ENCODE measurements at places on chromosomes 4 and X.

DNA sequence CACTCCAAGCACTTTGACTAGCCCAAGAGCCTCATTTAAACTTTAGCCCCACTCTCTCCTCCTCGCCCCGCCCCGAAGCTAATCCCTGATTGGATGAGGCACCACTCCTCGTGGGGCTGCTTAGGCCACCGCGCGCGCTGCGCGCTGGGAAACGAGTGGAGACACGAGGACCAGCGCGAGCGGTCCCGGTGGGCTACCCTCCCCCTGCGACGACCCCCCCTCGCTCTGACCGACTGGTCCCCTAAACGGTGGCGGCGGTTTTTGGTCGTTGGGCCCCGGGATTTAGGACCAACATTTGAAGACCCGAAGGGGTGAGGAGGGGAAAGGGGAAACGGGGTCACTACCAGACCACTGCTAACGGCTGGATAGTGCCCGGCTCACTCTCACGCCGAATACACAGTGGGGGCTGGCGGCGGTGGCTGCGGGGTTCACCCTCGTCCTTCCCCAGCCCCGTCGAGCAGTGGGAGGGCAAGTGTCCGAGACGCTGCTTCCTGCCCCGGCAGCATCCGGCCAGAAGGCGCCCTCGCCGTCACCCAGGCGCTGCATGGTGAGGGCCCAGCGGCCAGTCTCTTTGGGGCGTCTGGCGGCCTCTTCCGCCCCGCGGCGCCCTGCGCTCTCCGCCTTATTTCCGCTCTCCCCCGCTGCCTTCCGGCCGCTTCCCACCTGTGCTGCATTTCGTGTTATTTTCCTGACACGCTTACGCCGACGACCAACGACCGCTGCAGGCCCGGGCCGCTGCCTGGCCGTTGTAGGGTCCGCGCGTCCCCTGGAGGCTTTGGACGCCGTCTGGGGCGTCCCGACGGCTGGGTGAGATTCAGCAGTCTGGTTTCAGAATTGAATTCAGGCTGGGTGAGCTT is at the start of gene RBM46:
Gene RBM46, plus strand, starts transcription at position 147 of the 857 bp plus-strand sequence. CDS start 15,481 bp downstream, outside the sequence.
- DNase-seq, result no peak

GRCh38 chr4:101954351-101954750 is 163.8 kb downstream of the BANK1 start:
- no peak for DNase-seq

GRCh38 chr4:92812652-92813051 is 508.9 kb downstream of the GRID2 start:
- DNase-seq, result no peak

- DNase-seq, result no peak
Observed at GRCh38 chrX:124242131-124242530, 90.3 kb upstream of the TEX13D start.

DNA sequence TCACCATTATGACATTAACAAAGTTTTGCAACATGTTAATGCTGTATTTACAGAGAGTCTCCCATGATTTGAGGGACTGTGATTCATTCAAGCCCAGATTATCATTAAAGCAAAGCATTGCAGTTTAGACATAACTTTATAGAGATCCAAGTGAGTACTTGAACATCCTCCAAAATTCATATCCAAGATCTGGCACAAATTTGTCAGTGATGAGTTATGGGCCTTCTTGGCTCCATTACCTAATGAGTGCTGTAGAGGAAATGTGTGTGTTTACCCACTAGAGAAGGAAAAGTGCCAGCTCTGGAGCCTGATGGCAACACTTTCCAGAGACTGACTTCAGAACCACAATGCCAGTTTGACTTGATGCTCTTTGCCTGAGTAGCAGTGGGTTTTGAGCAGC is 432.3 kb downstream of the GALNTL6 start:
- no peak for DNase-seq

DNA sequence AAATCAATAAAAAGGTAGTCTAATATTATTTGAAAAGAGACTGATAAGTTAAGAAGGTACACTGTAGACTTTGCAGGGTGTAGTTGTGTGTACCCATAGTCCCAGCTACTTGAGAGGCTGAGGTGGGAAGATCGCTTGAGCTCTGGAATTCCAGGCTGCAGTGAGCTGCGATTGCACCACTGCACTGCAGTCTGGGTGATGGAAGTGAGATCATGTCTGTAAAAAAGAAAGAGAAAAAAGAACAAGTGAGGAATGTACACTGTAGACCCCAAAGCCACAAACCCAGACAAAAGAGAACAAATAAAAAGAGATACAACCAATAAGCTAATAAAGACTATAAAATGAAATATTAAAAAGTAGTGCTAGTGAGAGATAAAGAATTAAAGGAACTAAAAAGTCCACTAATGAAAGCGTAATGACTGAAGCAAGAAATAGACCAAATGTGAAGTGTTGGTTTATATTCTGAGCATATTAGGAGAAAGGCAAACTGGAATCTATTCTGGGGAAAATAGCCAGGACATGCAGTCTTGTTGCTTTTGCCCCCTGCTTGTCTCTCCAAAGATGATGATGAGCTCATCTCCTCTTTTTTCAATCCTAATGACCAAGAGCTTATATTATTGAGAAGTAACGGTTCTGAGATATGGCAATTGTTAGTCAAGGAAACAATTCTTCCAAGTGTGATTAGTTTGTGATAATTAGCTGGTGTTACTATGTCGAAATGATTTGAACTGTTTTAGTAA is 19.1 kb downstream of the GSX2 start:
- no peak for DNase-seq

DNA sequence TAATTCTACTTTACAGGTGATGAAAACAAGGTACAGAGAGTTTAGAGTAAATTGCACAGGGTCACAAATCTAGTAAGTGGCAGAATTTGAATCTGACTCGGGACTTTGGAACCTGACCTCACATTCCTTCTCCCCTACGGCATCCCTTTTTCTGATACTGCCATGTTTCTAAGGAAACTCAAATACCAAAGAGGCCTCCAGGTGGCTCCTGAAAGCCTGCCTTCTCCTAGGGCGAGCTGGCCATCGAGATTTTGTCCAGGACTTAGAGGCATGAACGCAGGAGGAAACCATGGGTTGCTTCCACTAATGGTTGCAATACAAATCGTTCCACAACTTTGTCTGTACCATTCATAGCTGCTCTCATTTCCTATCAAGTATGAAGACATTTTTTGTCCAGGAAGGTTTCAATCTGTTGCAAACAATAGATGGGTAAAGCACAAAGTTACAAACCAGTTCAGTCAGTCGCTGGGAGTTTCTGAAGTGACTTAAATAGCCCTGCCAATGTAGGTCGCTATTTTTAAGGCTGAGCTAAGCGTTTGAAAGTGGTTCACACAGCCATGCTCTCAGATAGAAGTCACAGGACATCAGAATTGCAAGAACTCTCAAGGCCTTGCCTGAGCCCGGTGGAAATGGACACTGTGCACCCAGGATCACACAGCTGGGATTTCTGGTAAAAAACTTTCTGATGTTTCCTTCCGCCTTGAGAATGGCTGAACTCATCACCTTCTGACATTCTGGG is 296.6 kb upstream of the PRPS2 start:
- no peak for DNase-seq

DNA sequence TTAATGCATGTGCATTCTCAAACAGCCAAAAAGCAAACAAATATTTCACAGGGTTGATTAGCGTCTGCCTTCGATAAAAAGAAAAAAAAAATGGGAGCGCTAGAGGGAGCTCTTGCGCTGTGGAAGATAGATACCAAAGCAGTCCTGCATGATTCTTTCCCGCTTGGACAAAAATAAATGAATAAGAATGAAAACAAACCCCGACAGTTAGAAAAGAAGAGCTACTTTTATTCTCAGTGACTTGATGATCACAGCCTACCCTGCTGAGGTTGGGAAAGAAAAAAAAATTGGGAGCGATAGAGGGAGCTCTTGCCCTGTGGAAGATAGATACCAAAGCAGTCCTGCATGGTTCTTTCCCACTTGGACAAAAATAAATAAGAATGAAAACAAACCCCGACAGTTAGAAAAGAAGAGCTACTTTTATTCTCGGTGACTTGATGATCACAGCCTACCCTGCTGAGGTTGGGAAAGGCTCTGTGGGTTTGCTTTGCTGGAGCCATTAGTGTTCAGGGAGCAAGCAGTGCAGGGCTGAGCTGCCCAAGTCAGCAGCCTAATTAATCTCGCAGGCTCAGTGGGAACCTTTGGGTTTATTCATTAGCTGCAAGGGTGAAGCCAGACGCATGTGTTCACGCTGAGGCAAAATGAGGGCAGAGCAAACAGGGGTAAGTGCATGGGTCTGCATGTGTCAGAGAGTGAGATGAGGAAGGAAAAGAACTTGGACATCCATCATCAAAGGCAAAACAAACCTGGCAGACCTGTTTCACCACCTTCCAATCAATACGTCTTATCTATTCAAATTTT is 249.3 kb upstream of the PRKX start:
- DNase-seq, result no peak

GRCh38 chr4:103092245-103092644 is 7.4 kb downstream of the BDH2 start:
- DNase-seq, result no peak

DNA sequence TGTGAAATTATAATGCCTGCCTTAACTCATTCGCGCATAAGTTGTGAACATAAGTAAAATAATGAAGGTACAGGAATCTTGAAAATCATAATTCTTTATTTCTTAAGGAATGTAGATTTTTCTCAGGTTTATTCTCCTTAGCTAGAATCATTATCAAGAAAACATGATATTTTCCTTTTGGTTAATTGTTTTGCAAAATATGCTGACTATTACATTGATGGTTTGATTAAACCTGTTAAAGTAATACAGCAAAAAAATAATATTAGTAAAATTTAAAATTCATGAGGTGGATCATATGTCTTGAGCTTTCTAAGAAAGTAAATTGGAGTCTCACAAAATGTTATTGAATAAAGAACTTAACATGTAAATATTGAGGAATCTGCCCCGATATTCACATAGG is 178.7 kb upstream of the TRAM1L1 start:
- DNase-seq, result no peak

- DNase-seq, result no peak
Observed at GRCh38 chrX:150366951-150367545, 3.9 kb downstream of the MAMLD1 start.

GRCh38 chrX:72094894-72095293 is 36.8 kb downstream of the RTL5 start:
- DNase-seq, result peak; percentile 21

- DNase-seq, result no peak
Observed at GRCh38 chr4:132572210-132572609, 576.9 kb upstream of the PCDH10 start.

GRCh38 chr4:129337228-129337620 is 241.3 kb downstream of the C4orf33 start:
- DNase-seq, result no peak

- DNase-seq, result no peak
Observed at GRCh38 chrX:153474718-153475117, 4.3 kb upstream of the HAUS7 start.

DNA sequence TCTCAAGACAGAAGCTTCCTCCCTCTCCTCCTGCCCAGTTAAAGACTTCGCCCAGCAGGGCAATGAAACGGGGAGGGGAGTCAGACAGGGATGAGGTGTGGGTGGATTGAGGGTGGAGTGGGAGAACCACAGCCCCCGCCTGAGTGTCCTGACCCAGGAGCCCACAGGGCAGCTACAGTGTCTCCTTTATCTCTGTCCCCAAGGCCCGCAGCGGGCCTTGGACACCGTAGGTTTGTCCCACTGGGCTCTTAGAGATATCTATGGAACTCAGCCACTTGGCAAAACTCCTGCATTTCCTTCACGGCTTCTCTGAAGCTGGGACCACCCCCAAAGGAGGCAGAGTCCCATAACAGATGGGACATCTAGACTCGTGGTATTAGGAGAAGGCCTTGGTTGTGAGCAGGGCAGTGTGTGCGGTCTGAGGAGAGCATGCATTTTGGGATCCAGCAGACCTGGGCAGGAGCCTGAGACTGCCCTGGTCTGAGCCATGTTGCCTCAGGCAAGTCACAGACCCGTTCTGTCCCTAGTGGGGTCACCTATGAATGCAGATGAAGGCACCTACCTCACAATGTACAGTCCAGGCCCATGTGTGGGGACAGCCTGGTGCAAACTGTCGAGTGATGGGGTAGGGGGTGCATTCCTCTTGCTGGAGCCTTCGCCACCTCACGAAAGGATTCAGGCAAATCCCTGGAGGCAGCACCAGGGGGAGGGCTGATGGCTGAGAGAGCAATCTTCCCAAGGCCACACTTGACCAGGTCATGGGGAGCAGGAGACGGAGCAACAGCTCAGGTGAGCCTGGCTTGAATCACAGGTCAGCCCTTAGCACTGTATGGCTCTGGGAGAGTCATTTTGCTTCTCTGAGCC is 225.7 kb upstream of the PSAPL1 start:
- no peak for DNase-seq

GRCh38 chr4:8350841-8351461 is 81.4 kb downstream of the HTRA3 start:
- no peak for DNase-seq

DNA sequence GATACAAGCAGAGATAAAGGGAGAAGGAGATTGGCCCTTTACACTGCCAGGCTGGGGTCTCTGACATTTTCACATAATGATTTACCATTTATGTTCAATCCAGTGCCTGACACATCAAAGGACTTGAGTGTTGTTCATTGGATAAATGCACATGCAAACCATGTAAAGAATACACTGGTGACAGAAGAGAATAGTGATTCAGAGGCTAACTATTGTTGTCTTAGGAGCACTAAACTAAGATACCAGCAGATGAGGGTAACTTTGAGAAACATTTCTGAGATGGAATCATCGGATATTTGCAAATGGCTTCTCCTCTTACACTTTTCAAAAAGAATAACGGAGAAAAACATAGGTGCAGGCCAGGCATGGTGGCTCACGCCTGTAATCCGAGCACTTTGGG is 67.3 kb upstream of the HHIP start:
- no peak for DNase-seq

DNA sequence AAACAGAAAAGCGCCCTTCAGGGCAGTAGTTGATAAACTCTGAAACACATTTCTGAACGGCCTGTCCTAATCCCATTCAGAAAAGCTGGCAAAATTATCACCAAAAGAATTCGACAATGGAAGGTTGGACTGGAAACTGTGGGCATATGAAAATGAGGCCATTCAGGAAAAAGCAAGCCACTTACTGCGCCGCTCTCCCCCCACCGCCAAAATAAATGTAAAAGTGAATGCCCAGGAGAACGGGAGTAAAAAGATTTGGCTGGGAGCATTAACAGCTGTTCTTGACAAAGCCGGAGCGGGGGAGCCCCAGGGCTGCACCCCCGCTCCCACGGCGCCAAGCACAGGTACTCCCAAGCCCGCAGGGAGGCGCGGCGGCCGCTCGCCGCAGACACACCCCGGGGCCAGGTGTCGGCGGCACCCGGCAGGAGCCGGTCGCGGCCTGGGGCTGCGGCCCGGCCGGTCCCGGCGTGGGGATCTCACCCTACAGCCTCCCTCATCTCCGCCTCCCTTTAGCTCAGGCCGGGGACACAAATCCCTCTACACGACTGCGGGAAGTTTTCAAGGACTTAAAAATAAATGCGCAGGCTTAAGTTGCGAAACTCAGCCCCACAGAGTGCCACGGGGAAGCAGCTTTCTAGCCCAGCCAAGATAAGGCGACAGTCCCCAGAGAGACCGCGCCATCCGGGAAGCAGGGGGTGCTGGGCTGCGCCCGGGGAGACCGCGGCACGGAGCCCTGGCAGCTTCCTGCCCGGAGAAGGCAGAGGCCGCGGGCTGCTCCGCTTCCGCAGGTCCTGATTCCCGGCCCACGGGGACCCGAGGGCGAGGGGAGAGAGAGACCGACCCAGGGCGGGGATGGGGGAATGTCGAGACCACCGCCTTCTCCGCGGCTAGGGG is 593 bp downstream of the SH3RF1 start:
- no peak for DNase-seq

GRCh38 chrX:132584936-132585335 is 96.1 kb upstream of the MBNL3 start:
- DNase-seq, result no peak

- no peak for DNase-seq
Observed at GRCh38 chr4:120699354-120699753, 223.2 kb downstream of the PRDM5 start.

- DNase-seq, result no peak
Observed at GRCh38 chr4:101157415-101158133, 189.8 kb downstream of the PPP3CA start.
